ENCODE measurements at places on chromosomes 3 and 15. TPM values are rescaled to one million over a fixed set of nuclear protein-coding genes. Genes with fewer than 3 reads are reported as not detected.

The C2CD4B gene
- 1.9 TPM for total RNA-seq

The C3orf20 gene
- not detected for total RNA-seq

The CIB2 gene
- 1.4 TPM for total RNA-seq

The ACTC1 gene
- 0.38 TPM for total RNA-seq
